ENCODE measurements at places on chromosomes 3 and 15.

DNA sequence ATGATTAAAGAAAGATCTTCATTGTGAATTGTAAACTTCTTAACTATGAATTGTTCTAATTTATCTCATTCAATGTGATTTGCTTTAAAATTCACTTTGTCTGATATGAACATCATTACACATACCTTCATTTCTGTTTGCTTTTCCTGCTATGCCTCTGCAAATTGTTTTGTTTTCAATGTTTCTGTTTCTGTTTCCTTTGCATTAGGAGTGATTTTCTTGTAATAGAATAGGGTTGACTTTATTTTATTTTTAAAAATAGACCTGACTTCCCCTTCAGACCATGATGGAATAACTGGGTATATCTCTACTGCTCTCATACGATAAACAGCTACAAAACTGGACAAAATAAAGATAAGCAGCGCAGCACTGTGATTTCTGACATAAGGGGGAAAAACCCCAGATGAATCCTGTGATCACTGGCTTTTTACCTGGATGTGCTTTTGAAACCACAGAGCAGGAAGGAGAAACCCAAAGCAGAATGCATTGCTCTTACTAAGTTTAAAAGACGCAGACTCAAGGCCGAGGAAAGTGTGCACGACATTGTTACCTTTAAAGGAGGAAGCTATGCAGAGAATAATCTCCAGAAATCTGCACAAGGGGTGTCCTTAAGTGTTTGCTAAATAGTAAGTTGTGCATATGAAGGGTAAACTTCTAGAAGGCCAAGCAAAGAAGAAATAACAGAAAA, 420.2 kb downstream of the TBC1D5 start:
- DNase-seq = no peak

- DNase-seq = no peak
These were observed 309.8 kb downstream of the OXSM start for GRCh38 chr3:26099692-26100091.

GRCh38 chr15:62112616-62113593, 46.1 kb downstream of the C2CD4A start:
- DNase-seq = no peak

DNA sequence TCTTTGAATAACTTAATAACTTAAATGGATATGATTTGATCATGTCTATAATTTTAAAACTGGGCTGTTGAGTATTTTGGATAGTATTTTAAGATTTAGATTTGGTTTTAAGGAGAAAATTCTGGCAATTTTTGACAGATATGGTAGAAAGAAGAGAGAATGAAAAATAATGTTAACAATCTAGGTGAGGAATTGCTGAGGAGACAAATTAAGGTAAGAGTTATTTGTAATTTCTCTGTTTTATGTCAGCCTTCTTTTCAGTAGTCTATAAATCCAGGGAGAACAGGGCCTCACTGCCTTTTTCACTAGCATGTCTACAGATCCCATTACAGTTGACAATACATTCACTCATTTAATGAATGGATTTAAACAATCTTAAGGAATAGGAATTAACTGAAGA, 144.7 kb downstream of the SERPINI1 start:
- no peak for DNase-seq

GRCh38 chr3:155702745-155703591, 41.9 kb downstream of the PLCH1 start:
- no peak for DNase-seq

GRCh38 chr15:25242957-25243799, 195.6 kb downstream of the UBE3A start:
- peak; percentile 34 for DNase-seq

DNA sequence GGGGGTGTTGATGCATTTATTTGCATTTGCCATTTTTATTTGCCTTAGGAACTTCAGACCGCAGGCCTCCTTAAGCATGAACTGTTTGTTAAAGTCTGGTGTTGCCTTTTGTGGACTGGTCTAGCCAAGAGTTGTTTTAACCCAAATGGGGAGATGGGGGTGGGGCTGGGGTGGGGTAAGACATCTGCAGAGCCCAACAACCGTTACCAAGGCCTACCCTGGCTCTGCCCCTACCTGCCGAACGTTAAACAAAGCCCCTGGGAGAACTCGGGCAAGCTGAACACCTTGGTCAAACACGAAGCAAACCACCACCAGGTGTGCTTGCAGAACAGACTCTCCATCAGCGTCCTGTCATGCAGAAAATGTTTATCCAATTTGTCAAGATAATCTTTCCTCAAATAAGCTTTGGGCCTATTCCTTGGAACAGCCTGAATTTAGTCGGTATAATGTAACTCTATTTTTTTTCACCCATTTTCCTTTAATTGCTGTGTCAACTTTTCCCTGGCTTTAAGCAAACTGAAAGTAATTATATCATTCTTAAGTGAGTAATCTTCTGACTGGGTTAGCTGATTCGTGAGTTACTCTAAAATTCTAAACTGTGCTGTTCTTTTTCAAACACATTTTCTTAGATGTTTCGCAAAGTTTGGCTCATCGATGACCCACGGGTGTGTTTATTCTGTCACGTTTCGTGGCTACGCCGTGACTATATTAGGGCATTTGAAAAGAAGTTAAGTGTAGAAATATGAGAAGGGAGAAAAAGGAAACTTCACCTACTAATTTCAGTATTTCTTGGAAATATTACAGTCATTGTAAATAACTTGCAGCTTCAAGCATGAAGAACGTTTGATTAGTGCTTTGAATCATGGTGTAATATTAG, 127.6 kb downstream of the SOX2 start:
- no peak for DNase-seq

- DNase-seq = no peak
These were observed 267.1 kb downstream of the RPLP1 start for GRCh38 chr15:69719527-69720240.

Data from mesothelial cell of epicardium (in vitro differentiated cells).